Activated T-helper 17 cell treated with anti-CD3 and anti-CD28 coated beads, Interleukin-2, amount 50 U/mL, for 72 hours (primary cell): ENCODE measurements at places on chromosomes 1 and 21. TPM values are rescaled to one million over a fixed set of nuclear protein-coding genes. Genes with fewer than 3 reads are reported as not detected.

ZNF593 gene
- total RNA-seq = 20.4 TPM

TFF2 gene
- total RNA-seq = not detected

SMIM1 gene
- 2.8 TPM for total RNA-seq

KANK4 gene
- total RNA-seq = not detected

S100A4 gene
- total RNA-seq = 1,035 TPM

MYOM3 gene
- total RNA-seq = not detected

RHEX gene
- not detected for total RNA-seq

CRNN gene
- total RNA-seq = not detected

CCDC24 gene
- total RNA-seq = 2.6 TPM

OR2T35 gene
- not detected for total RNA-seq

DENND1B gene
- total RNA-seq = 17.1 TPM

PTGFR gene
- total RNA-seq = not detected

PHC2 gene
- total RNA-seq = 21.4 TPM

GSTM3 gene
- total RNA-seq = 8.9 TPM

COL6A1 gene
- total RNA-seq = 0.69 TPM

NTNG1 gene
- not detected for total RNA-seq

OR10J1 gene
- total RNA-seq = not detected

GBP3 gene
- total RNA-seq = 7.6 TPM

PALMD gene
- not detected for total RNA-seq

HAO2 gene
- not detected for total RNA-seq

SLC37A1 gene
- total RNA-seq = 17.7 TPM

HPDL gene
- total RNA-seq = 22.6 TPM

NBPF6 gene
- total RNA-seq = not detected

GNAT2 gene
- 0.54 TPM for total RNA-seq

ERG gene
- total RNA-seq = not detected

TTC39A gene
- 0.74 TPM for total RNA-seq

ZMYND12 gene
- 0.50 TPM for total RNA-seq

CHI3L1 gene
- not detected for total RNA-seq

TTLL7 gene
- 6.3 TPM for total RNA-seq

SLC1A7 gene
- total RNA-seq = not detected

TINAGL1 gene
- not detected for total RNA-seq

CYYR1 gene
- total RNA-seq = not detected

RGL1 gene
- total RNA-seq = 1.7 TPM

IFI44 gene
- 22.8 TPM for total RNA-seq

RBM11 gene
- 2.9 TPM for total RNA-seq

NUAK2 gene
- total RNA-seq = 2.9 TPM

RIIAD1 gene
- total RNA-seq = not detected

CATSPERE gene
- total RNA-seq = 0.69 TPM

C8B gene
- total RNA-seq = not detected

PLOD1 gene
- 36.1 TPM for total RNA-seq

TMEM183A gene
- total RNA-seq = 62.6 TPM

PLA2G2D gene
- total RNA-seq = not detected

ELF3 gene
- 0.64 TPM for total RNA-seq

OR2L8 gene
- not detected for total RNA-seq

FCER1A gene
- not detected for total RNA-seq

S100A12 gene
- total RNA-seq = not detected

MSH4 gene
- 0.32 TPM for total RNA-seq

HSPB7 gene
- total RNA-seq = not detected

GBP5 gene
- total RNA-seq = 157 TPM

LYPD8 gene
- not detected for total RNA-seq

ACTN2 gene
- 0.19 TPM for total RNA-seq

WLS gene
- total RNA-seq = 0.11 TPM

PODN gene
- not detected for total RNA-seq

CFAP107 gene
- not detected for total RNA-seq

UBE2U gene
- not detected for total RNA-seq

CCDC17 gene
- 4.7 TPM for total RNA-seq
